ELF-1 (cell line): ENCODE measurements at places on chromosomes 7 and 10.

- no peak for DNase-seq
These were observed 186.7 kb upstream of the LYZL2 start for GRCh38 chr10:30816159-30816819.

- no peak for DNase-seq
These were observed 126.4 kb upstream of the CCDC6 start for GRCh38 chr10:60032723-60033122.

DNA sequence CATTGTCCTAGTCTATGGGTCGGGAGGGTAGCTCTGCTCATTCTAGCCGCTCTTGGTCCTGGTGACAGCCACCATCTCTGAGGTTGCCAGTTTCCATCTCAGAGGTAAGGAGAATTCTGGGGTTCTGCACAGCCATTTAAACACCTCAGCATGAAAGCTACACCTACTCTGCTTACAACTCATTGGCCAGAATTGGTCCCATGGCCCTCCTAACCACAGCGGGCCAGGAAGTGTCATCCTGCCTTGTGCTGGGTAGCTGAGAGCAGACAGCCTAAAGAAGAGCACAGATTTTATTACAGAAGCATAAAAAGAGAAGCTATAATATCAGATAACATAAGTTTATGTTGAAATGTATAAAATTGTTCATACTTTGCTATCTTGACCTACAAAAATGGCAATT, 152.7 kb downstream of the HECW1 start:
- DNase-seq, result no peak

- DNase-seq, result no peak
These were observed 92.7 kb upstream of the RET start for GRCh38 chr10:42984035-42984610.

- DNase-seq, result no peak
These were observed 18.1 kb upstream of the ZC3HAV1 start for GRCh38 chr7:139127648-139128047.

DNA sequence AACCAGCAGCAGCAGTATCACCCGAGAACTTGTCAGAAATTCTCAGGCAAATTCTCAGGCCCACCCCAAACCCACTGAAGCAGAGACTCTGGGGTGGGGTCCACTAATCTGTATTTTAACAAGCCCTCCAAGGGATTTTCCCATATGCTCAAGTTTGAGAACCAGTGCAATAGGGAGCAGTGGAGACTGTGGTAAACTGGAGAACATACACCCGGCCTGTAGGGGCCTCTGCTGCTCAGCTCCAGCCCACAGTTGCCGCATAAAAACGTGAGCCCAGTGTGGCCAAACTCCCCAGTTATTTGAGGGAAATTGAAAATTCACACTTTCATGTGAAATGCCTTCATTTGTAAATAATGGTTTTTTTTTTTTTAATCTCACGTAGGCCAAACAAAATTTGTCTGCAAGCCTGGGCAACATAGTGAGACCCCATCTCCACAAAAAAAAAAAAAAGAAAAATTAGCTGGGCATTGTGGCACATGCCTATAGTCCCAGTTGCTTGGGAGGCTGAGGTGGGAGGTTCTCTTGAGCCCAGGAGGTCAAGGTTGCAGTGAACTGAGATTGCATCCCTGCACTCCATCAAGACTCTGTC, 97.6 kb upstream of the ZMIZ1 start:
- DNase-seq, result no peak

GRCh38 chr10:4329225-4329624, 496.8 kb upstream of the AKR1E2 start:
- no peak for DNase-seq
